ENCODE measurements at places on chromosomes 12 and 14.

- peak; percentile 84 for DNase-seq
Measured at GRCh38 chr14:89911010-89911919, 43.3 kb downstream of the EFCAB11 start.

DNA sequence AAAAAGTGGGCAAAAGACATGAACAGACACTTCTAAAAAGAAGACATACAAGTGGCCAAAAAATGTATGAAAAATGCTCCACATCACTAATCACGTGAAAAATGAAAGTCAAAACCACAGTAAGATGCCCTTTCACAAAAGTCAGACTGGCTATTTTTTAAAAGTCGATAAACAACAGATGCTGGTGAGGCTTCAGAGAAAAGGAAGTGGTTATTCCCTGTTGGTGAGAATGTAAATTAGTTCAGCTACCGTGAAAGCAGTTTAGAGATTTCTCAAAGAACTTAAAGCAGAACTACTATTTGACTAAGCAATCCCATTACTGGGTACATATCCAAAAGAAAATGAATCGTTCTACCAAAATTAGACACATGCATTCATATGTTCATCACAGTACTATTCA, 237.0 kb downstream of the KIF21A start:
- DNase-seq = no peak

DNA sequence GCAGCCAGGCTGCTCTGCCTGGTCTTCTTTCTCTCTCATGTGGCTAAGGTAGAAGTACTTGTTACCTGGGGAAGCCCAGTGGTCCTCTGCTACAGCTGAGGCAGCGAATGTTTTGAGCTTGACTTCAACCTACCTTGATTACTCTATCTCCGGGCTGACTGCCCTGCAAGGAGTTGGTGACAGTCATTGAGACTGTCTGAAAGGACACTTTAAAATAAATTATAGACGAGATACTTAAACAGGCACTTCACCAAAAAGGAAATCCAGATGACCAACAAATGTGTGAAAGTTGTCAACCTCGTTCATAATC, 474 bp upstream of the CIT start:
- DNase-seq = no peak

GRCh38 chr14:24237463-24237955, 4.8 kb downstream of the GMPR2 start:
- no peak for DNase-seq

DNA sequence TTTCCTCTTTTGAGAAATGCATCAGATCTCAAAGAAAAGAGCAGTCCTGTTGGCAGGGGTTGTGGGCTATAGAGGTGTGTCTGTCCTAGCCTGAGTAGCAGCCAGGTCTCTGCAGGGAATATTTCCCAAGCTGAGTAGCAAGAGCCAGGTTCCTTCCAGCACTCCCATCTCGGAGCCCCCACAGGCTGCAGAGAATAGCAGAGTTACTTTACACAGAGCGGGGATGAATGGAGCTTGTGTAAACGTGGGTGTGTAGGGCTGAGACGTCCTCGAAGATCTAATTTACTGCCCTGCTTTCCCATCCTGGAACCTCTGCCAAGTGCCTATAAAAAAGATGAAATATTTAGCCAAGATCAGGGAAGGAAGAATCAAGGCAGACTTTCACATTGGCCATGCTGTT, 156.6 kb downstream of the TSPAN9 start:
- no peak for DNase-seq

DNA sequence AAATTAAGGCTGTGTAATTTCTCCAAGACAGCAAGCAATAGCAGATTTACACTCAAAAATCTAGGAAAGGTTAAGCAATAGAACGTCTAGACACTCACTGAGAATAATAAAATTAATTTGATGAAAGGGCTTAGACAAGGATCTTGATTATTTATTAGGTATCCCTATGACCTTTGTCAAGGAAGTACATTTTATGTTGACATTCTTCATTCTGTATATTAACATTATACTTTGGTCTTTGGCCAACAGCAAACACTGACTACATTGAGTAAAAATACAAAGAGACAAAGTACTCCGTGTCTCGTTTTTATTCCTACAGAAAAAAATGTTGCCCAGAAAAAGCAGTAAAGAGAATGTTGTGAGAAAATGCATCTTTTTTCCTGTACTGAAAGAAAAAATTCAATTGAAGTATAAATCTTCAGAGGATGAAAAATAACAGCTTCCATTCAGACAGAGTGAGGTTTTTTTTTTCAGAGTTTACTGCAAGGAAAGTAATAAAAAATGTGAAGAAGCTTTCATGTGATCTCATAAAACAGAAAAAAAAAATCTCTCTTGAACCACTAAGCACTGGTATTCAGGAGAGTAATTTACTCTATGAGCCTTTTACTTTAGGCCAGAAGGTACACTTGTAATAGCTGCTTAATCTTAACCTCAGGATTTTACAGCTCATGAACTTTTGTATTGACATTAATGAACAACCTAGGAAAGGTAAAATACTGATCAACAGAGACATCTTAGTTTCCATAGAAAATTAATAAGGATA, 605.0 kb downstream of the FSCB start:
- DNase-seq = no peak

- DNase-seq = peak; percentile 57
Measured at GRCh38 chr14:89284333-89285058, 132.5 kb downstream of the FOXN3 start.

DNA sequence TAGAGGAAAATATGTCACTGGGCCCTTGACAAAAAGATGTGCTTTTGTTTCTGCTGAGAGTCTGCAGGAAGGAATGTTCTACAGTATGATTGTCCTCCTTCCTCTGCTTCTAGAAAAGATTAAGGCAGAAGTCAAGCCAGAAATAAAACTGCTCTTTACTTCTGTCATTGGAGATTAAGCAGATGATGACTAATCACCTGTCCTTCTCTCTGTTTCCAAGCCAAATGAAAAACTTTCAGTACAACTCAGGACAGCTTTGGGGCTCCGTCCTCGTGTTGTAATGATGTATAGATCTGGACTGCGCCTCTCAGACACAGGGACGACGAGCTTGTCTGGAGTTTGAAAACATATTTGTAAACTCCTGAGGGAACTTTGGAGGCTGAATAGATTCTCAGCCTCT, 159.3 kb downstream of the DYRK2 start:
- peak; percentile 64 for DNase-seq

GRCh38 chr12:32877601-32878459, 18.7 kb downstream of the PKP2 start:
- DNase-seq = no peak

DNA sequence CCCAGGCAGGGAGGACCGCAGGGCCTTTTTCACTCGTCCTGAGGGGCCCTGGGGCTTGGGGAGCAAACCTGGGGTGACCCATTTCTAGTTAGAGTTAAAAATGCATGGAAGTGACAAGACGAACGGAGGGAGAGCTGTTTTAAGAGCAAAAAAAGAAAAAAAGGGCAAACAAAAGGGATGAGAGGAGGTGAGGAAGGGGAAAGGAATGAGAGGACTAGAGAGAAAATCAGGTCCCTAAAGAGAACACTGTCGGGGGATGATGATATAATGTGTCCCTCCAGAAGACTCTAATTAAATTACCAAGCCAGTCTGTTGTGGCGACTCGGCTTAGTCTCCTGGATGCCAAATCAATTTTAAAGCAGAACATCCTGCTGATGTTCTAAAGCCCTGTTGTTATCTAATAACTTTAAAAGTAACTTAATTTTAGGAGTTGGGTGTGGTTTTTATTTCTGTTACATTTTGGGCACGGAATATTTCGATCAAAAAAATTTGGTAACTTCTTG, 1.1 kb downstream of the ANO6 start:
- no peak for DNase-seq

GRCh38 chr12:53050426-53051057, 677 bp downstream of the TNS2 start:
- DNase-seq = no peak

GRCh38 chr12:103542078-103542477, 45.0 kb upstream of the STAB2 start:
- DNase-seq = no peak

GRCh38 chr14:68203871-68204270, 384.3 kb downstream of the RAD51B start:
- no peak for DNase-seq

DNA sequence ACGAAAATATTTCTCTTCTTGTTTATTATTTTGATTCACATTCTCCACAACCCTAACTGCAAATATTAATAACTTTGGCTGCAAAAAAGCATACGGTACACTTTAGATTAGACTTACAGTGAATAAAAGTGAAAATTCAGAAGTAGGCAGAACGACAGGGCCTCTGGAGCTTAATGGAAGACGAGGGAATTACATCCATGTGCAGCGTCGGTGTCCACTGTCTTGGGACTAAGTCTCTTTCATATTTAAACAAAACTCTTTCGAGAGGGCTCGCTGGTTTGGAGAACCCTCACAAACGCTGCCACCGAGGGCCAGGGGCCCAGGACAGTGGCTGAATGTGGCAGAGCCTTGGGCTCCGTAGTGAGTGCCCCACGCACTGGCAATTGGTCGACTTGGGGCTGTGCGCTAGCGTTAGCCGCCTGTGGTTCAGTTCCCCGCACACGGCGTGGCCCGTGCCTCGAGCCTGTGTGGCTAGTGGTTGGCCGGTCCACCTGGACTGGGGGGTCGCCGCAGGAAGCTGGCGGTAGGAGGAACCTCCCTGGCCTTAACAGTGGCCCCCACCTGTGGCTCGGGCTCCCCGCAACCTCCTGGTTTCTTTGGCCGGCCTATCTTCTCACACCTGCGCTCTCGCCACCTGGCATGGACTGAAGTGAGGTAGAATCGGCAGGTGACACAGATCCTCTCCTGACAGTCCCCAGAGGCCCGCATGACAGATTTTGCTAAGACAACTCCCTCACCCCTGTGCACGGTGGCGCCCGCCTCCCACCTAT, 739 bp upstream of the PAX9 start:
- no peak for DNase-seq

DNA sequence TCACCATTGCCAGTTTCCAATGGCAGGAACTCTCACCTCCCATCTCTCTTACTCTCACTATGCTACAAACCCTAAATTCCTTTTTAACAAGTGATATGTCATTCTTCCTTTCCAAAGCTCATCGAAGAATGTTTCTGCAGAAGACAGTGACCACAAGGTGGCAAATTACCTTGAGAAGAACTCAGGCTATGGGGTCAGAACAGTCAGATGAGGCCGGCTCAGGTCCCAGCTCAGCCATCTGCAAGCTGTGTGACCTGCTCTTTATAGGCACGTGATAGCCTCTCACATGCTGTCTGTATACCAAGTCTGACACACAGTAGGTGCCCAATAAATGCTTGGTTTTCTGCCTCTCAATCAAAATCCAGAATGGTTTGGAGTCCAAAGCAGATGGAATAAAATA, 80.7 kb downstream of the FOXN3 start:
- DNase-seq = no peak

- DNase-seq = no peak
Measured at GRCh38 chr14:71550367-71550766, 381.9 kb upstream of the RGS6 start.

DNA sequence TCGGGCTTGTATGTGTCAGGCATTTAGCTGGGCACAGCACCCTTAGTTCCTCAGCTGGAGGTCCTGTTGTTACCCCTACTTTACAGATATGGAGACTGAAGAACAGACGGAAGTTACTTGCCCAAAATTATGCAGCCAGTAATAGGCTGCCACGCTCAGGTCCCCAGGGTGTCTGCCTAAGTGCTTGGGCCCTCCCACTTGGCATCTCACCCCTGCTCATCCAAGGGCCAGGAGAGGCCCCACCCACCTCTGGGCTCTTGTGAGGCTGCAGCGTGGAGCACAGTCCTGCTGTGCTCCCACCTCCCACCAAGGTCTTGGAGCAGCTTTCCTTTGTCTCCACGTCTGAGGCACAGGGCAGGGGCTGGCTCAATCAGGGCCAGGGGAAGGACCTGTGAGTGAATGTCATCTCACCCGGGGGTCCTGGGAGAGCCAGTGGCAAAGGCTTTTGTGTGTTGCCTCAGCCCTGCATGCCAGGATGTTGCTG, 64.6 kb downstream of the BEGAIN start:
- DNase-seq = no peak

DNA sequence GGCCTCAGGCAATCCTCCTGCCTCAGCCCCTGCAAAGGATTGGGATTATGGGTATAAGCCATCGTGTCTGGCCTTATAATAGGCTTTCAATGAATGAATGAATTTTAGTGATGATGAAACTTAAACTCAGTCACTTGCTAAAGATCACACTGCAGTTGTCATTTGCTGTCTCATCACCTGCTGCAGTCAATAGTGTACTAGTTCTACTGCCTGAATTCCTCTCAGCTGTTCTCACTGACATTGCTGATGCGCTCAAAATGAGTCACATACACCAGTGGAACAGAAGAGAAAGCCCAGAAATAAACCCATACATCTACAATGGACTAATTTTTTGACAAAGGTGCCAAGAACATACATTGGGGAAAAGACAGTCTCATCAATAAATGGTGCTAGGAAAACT, 5.6 kb upstream of the SYNJ2BP start:
- no peak for DNase-seq

- DNase-seq = peak; percentile 61
Measured at GRCh38 chr12:74021937-74022336, 515.7 kb upstream of the ATXN7L3B start.
